ENCODE measurements at places on chromosomes 1 and 21.

DNA sequence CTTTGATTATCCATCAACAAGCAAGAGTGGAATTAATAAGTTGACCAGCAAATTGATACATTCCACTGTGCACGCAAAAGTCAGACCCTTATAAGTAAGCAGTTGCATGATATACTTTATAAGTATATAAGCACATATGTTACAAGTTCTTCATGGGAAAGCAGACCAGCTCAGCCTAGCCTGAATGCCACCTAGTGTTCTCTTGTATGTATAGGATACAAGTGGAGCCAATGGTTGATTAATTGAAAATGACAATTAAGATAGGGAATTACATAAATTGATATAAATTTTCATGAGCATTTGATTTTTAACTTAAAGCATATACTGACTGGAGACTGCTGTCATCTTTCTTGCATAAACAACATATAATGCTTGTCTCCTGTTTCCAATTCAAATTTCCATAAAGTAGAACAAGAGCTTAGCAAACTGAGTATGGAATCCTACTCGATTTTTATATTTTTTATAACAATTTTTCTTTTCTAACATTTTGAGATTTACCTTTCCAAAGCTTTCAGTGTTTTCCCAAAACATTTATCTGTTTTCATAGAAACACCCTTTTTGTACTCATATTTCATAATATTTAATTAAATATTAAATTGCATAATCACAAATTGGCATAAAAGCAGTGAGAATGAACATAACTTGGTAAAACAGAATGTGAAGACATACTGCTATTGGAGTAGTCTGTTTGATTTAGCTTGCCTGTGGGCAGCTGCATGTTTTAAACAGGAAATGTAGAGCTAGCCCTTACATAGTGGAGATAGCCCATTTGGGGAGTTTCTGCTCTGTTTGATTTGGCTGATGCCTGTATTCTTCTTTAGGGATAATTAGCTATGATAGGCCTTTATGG lies 62.8 kb downstream of the MAGI3 start:
- DNase-seq: no peak

- DNase-seq: no peak
These were observed 129.7 kb upstream of the FAM72C start for GRCh38 chr1:144101397-144102045.

DNA sequence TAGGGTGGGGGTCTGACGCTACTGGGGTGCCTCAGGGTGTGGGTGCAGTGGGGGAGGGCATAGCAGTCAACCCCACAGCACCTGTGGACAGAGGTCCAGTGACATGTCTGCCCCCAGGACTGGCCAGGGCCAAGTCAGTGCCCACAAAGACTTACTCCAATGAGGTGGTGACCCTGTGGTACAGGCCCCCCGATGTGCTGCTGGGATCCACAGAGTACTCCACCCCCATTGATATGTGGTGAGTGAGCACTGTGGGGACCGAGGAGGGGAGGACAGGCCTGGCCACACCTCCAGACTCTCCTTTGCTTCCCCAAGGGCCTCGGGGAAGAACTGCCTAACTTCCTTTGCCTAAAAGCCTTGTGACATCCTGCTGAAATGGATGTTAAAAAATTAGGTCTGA lies 23.5 kb downstream of the CDK18 start:
- no peak for DNase-seq

- DNase-seq: peak; percentile 28
These were observed 162.4 kb downstream of the TPR start for GRCh38 chr1:186212568-186213224.

- no peak for DNase-seq
These were observed 3.8 kb downstream of the NCDN start for GRCh38 chr1:35561297-35561971.

DNA sequence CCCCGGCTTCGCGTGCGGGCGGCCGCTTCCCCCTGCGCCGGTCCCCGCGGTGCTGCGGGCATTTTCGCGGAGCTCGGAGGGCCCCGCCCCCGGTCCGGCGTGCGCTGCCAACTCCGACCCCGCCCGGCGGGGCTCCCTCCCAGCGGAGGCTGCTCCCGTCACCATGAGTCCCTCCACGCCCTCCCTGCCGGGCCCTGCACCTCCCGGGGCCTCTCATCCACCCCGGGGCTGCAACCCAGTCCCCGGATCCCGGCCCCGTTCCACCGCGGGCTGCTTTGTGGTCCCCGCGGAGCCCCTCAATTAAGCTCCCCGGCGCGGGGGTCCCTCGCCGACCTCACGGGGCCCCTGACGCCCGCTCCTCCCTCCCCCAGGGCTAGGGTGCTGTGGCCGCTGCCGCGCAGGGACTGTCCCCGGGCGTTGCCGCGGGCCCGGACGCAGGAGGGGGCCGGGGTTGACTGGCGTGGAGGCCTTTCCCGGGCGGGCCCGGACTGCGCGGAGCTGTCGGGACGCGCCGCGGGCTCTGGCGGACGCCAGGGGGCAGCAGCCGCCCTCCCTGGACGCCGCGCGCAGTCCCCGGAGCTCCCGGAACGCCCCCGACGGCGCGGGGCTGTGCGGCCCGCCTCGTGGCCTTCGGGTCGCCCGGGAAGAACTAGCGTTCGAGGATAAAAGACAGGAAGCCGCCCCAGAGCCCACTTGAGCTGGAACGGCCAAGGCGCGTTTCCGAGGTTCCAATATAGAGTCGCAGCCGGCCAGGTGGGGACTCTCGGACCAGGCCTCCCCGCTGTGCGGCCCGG lies 159.2 kb downstream of the RUNX1 start:
- peak; percentile 73 for DNase-seq

- no peak for DNase-seq
These were observed 9.3 kb downstream of the CYB5RL start for GRCh38 chr1:54190526-54190925.

DNA sequence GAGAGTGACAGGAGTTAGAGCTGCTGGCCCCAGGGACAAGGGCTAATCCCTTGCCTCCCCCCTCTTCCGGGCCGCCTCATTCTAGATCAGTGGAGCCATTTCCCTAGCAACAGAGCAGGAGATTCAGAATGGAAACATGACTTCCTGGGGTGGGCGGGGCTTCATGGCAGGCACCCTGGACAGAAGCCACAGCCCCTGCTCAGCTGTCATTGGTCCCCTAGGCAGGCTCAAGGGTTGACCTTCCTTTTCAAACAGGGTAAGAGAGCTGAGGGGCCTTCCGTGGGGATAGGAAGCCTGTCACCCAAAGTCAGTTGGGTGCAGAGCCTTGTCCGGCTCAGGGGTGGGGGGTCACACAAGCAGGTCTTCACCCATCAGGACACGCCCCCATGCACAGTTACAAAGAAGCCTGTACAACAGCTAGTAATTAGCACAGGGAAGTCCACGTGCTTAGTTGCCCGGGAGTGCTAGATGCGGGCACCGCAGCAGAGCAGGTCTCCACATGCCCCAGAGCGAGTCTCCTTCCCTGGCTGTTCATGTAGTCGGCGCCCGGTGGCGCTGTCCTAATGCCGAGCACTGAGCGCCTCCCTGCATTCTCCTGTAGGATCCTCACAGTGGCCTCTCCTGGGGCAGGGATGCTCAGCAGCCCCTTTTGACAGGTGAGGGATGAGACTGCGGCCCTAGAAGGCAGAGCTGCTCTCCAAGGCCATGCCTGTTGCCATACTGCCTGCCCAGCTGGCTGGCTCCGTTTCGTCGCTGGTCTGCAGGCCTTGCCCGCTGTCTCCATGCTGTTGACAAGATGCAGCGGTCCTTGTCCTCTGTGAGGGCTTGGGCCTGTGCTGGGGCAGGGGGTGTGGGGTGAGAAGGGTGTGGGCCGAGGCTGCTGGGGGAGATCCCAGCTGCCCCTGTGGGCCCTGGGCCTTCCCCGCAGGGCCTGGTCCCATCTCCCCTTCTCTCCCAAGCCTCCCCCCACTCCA lies 5.1 kb downstream of the TMEM201 start:
- DNase-seq: no peak

GRCh38 chr1:115252585-115252984 lies 85.5 kb downstream of the NGF start:
- no peak for DNase-seq

- no peak for DNase-seq
These were observed 1.3 kb upstream of the ZNF436 start for GRCh38 chr1:23370709-23371584.

DNA sequence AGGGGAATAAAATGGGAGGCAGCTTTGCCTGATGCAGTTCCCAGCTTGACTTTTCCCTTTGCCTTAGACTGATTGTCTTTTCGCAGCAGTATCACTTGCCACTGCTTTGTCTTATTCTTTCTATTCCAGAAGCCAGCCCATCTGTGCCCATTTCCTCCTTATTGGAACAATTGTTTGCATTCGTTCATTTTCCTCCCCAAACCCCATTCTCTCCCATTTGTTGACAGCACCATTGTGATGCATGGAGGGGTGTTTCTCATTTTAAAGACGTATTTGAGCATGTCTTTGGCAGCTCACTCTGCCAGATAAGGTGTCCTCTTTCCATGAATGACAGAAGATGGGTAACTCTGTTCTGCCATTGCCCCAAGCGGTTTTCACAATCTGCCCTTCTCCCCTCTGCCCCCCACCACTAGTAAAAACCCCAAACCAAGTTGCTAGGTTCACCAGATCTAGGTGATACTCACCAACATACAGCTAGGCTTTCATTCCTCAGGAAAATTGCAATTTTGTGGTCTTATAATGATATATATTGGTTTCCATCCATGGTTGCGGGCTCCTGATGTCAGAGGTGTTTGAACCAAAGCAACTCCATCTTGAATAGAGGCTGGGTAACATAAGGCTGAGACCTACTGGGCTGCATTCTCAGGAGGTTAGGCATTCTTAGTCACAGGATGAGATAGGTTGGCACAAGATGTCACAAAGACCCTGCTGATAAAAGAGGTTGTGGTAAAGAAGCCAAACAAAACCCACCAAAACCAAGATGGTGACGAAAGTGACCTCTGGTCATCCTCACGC lies 30.8 kb downstream of the SERBP1 start:
- DNase-seq: no peak

DNA sequence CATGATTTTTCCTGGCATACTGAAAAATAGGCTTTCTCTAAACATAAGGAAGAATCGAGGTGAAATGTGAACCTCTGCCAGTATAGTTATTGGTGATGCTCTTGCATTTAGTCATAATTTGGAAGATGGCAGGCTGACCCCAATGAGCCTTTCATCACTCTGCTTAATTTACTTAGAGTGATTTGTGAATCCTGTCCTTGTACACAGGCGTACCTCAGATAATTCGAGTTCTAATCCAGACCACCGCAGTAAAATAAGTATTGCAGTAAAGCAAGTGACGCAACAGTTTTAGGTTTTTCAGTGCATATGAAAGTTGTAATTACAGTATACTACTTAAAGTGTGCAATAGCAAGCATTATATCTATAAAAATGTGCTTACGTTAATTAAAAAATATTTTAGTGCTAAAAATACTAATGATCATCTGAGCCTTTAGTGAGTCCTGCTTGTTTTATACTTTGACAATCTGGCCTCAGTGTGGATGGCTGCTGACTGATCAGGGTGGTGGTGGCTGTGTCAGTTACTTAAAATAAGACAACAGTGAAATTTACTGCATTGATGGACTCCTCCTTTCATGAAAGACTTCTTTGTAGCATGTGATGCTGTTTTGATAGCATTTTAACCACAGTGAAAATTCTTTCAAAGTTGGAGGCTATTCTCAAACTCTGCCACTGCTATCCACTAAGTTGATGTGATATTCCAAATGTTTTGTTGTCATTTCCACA lies 1.7 kb downstream of the PKNOX1 start:
- no peak for DNase-seq

DNA sequence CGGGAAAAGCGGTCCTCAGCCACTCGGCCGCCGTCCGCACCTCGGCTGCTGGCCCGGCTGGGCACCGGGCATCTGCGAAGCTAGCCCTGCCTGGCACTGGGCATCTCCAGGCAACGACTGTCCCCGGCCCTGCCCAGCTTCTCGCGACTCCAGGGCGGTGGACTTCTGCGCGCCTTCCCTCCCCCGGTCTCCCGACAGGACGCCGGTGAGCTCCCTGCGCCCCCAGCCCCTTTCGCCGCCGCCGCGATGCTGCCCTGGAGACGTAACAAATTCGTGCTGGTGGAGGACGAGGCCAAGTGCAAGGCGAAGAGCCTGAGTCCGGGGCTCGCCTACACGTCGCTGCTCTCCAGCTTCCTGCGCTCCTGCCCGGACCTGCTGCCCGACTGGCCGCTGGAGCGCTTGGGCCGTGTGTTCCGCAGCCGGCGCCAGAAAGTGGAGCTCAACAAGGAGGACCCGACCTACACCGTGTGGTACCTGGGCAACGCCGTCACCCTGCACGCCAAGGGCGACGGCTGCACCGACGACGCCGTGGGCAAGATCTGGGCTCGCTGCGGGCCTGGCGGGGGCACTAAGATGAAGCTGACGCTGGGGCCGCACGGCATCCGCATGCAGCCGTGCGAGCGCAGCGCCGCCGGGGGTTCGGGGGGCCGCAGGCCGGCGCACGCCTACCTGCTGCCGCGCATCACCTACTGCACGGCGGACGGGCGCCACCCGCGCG lies 514 bp downstream of the FAM43B start:
- no peak for DNase-seq

DNA sequence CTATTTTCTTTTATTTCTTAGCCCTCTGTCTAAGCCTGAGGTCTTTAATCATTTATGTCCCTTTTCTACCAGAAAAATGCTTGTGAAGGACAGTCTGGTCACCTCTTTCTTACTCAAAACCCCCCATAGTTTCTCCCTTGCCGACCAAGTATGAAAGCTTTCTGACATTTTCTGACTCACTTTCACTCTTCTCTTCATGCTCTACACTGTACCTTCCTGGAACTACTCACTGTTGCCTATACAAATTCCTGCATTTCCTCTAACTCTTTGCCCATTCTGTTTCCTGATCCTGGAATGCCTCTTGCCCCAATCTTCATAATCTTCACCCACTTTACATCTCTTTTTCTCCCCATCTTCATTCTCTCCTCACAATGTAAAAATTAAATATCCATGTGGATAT lies 380.0 kb downstream of the HHIPL2 start:
- no peak for DNase-seq

- no peak for DNase-seq
These were observed 31.0 kb upstream of the IFI16 start for GRCh38 chr1:158978730-158979129.

DNA sequence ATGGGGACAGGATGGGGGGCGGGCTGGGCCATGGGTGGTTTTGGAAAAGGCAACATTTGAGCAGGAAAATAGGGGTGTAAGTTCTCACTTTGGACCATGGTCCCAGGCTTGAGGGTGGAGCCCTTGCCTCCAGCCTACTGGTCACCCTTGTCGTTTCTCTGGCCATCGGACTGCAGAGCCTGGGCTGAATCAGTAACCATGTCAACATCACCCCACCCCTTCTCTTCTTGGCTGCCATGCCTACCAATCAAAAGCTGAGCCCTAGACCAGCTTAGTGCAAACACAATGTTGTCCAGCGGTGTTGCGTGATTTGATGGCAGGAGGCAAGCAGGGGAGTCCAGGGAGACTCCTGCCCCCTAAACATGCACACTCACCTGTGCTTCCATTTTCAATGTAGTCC lies 231.0 kb upstream of the KAZN start:
- DNase-seq: no peak

DNA sequence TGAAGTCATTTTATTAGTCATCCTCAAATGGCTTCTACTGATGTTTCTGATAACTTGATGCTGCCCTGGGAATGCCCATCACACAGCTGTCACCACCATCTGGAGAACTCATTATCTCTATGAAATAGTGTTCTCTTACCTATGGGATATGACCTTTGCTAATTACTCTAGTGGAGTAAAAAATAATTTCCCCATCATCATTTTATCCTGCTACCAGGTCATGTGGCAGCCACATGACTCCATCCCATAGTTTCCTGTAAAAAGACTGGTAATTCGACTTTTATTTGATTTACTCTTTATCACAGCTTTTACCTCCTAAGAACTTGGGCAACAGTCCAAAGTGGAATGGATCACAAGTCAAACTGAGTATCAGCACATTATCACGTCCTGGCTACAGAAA lies 76.1 kb upstream of the USP25 start:
- DNase-seq: no peak

- DNase-seq: no peak
These were observed 71.4 kb upstream of the GCLM start for GRCh38 chr1:93980320-93981273.

GRCh38 chr1:12179111-12179519 lies 12.3 kb downstream of the TNFRSF1B start:
- DNase-seq: no peak
